Stimulated activated CD8-positive, alpha-beta memory T cell treated with anti-CD3 and anti-CD28 coated beads, Interleukin-4, amount 100 ng/mL, for 1 hour (primary cell): ENCODE measurements at places on chromosomes 6 and 20.

DNA sequence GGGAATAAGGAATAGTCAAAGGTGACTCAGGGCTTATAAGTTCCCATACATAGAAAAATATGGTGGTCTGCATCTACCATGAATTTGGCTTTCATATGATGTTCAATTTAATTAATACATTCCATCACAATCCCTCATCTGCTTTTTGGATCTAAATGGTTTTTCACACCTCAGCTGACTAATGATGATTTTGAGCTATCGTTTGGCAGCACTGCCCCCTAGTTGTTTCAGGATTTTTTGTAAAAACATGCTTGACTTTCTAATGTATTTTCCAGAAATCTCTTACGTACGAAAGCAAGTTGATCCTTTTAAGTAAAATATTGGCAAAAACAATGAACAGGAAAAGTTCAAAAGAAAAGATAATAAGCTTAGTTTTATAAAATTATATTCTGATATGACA lies 408.6 kb upstream of the ADGRB3 start:
- no peak for DNase-seq

DNA sequence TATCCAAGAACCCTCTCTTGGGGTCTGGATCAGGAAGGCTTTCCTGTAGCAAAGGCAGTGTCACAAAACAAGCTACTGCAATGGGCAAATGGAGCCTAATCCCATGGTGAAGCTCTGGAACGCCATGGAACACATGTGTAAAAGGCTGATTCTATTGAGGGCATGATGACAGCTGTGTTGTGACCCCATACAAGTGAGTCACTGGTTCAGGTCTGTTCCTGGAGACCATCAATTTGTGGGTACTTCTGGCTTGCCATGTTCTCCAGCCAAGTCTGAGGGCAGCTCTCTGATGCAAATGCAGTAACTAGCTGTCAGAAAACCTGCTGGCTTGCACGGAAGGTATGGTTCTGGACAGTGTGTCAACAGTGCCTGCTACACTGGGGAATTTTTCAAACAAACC lies 33.3 kb upstream of the ECHDC1 start:
- DNase-seq, result no peak

DNA sequence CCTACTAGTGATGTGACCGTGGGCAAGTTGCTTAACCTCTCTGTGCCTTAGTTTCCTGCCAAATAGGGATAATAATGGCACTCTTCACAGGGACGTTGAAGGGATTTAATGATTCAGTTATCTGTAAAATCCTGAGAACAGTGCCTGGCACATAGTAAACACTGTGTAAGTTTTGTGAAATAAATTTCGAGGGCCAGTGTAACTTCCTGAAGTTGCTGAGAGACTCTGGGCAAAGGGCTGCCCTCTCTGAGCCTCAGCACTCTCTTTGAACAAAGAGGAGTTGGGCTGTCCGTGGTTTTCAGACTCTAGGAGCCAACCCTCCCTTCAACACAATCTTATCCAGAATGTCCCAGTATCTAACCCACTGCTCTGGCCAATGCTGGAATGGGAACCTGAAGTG lies 2.5 kb upstream of the TEAD3 start:
- no peak for DNase-seq

DNA sequence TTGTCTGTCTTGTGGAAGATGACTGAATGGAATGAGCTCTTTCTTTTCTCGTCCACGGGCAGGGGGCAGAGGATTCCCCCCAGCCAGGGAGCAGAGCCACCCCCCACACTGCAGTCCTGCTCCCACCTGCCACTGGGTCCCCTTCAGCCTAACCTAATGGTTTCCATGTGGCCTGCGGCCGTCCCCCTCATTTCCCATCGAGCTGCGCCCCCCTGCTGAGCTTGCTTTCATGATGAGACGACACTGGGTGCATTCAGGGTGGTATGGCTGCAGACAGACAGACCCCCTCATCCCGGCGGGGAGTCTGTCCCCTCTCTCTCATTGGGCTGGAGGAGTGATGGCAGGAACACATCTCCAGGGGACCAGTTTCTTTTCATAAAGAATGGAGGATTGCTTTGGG lies 140.8 kb downstream of the DTNBP1 start:
- DNase-seq, result no peak

- no peak for DNase-seq
Measured at GRCh38 chr6:87710090-87710489, 8.1 kb upstream of the AKIRIN2 start.

DNA sequence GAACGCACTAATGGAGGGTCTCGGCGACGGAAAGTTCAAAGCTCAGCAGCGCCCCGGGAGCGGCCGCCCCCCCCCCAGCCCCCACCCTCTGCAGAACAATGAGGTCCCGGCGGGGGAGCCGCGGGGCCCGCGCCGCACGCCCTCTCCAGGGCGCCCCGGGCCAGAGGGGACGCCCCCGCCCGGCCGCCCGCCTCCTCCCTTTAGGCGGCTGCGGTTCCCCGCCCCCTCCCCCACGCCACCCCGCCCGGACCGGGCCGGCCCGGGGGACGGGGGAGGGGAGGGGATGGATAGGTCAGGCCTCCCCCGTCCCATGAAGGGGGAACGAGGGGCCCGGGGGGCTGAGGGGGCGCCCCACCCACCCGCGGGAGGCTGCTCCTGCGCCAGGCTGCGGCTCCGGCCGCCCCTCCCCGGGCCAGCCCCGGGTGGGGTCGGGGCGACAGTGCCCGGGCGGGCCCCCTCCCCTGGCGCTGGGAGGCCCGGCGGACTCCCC lies 1.5 kb downstream of the NOL4L start:
- DNase-seq, result no peak

DNA sequence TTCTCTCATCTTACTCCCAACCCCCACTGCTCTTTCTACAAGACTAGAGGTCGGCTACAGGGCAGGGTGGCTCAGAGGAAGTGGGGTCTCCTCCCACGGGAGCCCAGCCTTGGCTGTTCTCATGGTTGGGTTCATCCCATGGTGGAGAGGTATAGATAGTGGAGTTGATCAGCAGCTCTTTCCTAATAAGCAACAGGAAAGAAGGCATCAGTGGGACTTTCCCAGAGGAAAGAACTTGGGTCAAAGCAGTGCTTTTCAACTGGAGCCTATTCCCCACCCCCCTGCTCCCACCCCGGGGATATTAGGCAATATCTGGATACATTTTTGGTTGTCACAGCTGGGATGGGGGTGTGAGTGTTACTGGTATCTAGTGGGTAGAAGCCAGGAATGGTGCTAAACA lies 200.9 kb downstream of the NFATC2 start:
- no peak for DNase-seq

- no peak for DNase-seq
Measured at GRCh38 chr20:25276533-25277050, 28.7 kb downstream of the PYGB start.

DNA sequence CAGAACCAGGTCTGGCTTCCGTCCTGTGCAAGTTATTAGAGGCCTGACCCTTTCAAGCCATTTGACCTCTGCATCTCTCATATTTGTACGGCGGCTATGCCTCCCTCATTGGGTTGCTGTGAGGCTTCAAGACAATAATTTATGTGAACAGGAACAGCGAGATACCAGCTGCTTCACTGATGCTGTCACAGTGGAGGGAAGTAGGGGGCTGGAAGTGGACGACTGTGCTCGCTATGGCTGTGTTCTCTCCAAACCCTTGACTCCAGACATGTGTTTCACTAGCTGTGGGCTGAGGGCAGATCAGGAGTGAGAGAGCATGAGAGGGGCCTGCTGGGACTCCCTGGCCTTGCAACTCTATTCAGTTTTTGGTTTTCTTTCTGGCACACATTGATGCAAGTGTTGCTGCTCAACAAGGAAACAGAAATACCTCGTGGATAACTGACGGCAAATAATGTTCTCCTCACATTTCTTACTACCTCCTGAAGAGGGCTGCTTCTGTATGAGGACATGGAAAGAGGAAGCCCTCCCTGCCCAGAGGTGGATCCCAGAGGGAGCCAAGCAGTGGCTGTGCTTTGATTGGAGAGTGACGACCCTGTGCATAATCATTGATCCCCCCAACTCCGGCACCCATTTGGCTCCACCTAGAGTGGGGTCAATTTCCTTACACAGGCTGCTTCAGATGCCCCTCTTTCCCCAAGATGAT lies 34.7 kb upstream of the SCP2D1 start:
- no peak for DNase-seq

DNA sequence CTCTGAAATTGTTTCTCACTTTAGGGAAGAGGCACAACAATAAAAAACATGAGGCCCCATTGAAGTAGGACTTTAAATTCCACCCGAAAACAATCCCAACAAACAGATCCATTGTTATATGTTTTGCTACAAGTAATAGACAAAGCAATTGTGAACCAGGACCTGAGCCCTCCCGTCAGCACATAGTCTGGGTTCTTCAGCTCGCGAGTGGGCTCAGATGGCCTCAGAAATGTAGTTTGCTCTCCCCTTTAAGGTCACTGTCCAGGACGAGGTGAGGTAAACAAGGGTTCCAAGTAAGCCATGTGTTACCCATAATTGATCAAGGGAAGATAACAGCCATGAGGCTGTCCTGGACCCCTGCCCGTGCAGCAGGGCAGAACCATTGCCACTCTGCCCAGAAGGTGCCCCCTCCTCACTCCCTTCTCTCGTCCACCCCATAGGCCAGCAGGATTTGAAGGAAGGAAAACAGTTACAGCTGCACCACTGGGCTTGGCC lies 160.1 kb upstream of the QKI start:
- no peak for DNase-seq

GRCh38 chr6:3631186-3631585 lies 120.3 kb downstream of the PXDC1 start:
- no peak for DNase-seq

- DNase-seq, result no peak
Measured at GRCh38 chr6:27825025-27825793, 87.0 kb downstream of the OR2B2 start.

GRCh38 chr6:164359441-164359840 lies 944.9 kb downstream of the QKI start:
- DNase-seq, result no peak

DNA sequence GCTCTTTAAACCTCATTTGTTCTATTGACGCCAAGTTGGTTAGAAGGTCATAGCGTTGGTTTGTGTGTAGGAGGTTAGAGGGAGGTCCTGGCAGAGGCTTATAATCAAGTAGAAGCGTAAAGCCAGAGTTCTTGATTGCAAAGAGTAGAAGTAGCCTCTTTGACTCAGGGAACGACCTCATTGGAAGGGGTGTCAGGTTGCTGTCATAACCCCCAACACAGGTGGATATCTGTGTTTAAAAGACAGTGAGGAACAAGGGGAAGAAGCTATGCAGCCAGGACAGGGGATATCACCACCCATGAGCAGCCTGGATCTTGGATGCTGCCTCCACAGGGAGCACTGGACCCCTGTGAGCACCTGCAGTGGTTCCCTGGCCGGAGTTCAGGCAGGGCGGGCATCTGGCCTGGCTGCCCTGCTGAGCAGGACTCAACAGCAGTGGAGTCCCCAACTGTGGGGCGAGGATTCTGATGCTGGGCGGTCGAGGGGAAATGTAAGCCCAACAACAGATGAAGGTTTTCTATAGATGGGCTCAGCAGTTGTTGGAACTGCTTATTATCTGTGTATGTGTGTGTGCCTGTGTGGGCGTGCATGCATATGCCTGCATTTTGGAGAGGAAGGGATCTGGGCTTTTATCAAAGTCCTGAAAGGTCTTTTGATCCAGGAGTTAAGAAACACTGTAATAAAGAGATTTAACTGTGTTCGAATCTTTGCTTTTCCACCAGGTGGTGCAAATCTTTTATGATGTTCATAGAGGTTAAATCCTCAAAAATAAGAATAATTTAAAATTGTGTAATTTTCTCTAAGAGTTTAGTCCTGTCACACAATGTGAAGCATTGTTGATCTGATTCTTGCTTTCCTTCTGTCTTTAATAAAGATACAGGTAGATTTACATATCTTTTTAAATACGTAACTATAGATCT lies 27.7 kb downstream of the HIVEP1 start:
- DNase-seq, result no peak

GRCh38 chr6:17043148-17043522 lies 58.7 kb upstream of the STMND1 start:
- no peak for DNase-seq

DNA sequence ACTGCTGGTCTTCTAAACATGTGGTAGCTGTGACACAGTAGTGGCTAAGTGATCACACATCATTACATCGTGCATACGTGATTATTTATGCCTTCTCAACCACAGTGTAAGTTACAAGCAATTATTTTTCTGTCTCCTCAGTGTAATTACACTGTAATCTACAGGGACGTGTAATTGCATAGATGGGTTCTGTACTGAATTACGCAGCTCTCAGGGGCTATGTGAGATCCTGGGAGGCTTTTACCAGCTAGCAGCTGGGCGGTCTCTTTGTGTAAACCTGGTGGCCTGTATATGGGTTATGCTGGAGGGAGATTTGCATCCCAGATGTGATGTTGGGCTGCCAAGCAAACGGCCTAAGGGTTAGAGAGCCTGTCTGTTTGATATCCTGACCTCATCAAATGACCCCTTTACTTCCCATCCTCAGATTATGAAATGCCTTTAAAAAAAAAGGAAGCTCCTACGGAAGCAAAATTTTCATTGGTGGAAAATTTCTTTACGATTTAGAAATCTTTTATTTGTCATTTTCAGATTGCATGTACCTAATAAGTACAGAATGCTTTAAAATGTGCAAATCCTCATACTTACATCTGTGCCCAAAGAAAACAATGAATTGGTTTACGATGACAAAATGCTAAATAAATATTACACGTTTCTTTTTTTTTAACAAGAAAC lies 402.8 kb upstream of the JAG1 start:
- no peak for DNase-seq
